ENCODE measurements at places on chromosomes 13 and 19. TPM values are rescaled to one million over a fixed set of nuclear protein-coding genes. Genes with fewer than 3 reads are reported as not detected.

CLIP3 gene
- total RNA-seq: 0.69 TPM

MBD3L2 gene
- not detected for total RNA-seq

CAPS gene
- 5.5 TPM for total RNA-seq

SLITRK6 gene
- not detected for total RNA-seq

GRCh38 chr13:79799059-79799867, 318.3 kb downstream of the NDFIP2 start:
- H3K36me3 ChIP-seq: no peaks in the 10 kb centered on the region
- H3K27ac ChIP-seq: no peak overlapping the region
- DNase-seq: no peak
- H3K27me3 ChIP-seq: no peaks in the 10 kb centered on the region

- peaks cover 42% of the 10 kb centered on the region for H3K4me1 ChIP-seq
- peak; percentile 84 for DNase-seq
- H3K4me3 ChIP-seq: 0 out of 2 replicates have a peak overlapping the region, but pooled peaks have one; percentile 3
- peak overlapping the region; percentile 82 for H3K27ac ChIP-seq
- H3K27me3 ChIP-seq: no peaks in the 10 kb centered on the region
These were observed 4.0 kb upstream of the FLT3LG start for GRCh38 chr19:49469828-49470614.

GRCh38 chr13:73390100-73390499, 331.3 kb downstream of the KLF5 start:
- no peaks in the 10 kb centered on the region for H3K4me1 ChIP-seq
- no peak overlapping the region for H3K27ac ChIP-seq
- no peaks in the 10 kb centered on the region for H3K27me3 ChIP-seq
- no peak overlapping the region for H3K4me3 ChIP-seq

DNA sequence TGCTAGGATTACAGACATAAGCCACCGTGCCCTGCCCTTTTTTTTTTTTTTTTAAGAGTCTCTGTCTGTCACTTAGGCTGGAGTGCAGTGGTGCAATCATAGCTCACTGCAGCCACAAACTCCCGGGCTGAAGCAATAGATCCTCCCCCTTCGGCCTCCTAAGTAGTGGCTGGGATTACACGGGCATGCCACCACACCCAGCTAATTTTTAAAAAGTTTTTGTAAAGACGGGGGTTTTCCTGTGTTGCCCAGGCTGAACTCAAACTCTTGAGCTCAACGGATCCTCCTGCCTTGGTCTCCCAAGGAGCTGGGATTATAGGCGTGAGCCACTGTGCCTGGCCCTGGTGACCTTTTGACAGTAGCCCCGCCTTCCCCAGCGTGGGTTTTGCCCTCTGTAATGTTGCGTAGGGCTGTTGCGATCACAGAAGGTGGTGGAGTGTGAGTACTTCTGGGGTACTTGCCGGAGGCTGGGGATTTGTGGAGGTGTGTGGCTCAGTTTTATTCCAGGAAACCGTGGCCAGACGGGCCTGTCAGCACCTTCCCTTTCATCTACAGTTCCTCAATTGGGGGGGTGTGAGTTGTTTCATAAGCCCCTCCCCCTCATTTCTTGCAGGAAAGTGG, 11.6 kb upstream of the RETN start:
- no peak for DNase-seq
- H3K4me1 ChIP-seq: peaks cover 19% of the 10 kb centered on the region
- no peak overlapping the region for H3K4me3 ChIP-seq
- H3K36me3 ChIP-seq: no peaks in the 10 kb centered on the region

DNA sequence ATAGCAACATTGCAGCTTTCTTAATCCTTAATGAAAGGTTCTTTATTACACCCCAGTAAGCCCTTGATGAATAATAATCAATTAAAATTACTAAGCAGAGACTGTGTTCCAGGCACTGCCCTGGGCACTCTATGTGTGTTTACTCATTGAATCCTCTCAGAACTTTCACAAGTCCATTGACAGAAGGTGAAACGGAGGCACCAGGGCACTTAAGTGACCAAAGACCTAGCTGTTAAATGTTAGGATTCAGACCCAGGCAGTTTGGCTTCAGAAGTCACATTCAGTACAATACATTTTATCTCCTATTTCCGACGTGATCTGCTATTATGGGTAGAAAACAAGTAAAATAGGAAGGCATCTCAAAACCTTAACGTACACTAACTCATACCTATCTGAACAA, 2.7 kb downstream of the GPR183 start:
- DNase-seq: no peak
- H3K27me3 ChIP-seq: no peaks in the 10 kb centered on the region
- H3K4me3 ChIP-seq: peak overlapping the region; percentile 98
- peak overlapping the region; percentile 93 for H3K27ac ChIP-seq

- no peaks in the 10 kb centered on the region for H3K27me3 ChIP-seq
- H3K27ac ChIP-seq: peak overlapping the region; percentile 93
- DNase-seq: no peak
- H3K4me3 ChIP-seq: peak overlapping the region; percentile 98
- H3K36me3 ChIP-seq: peaks cover 14% of the 10 kb centered on the region
These were observed 2.0 kb downstream of the GPR183 start for GRCh38 chr13:99305158-99305557.

GRCh38 chr19:17025991-17026658, 485 bp downstream of the CPAMD8 start:
- H3K4me1 ChIP-seq: no peaks in the 10 kb centered on the region
- peaks cover 9% of the 10 kb centered on the region for H3K27me3 ChIP-seq
- H3K36me3 ChIP-seq: no peaks in the 10 kb centered on the region
- no peak overlapping the region for H3K4me3 ChIP-seq

- H3K4me1 ChIP-seq: peaks cover 12% of the 10 kb centered on the region
- H3K4me3 ChIP-seq: no peak overlapping the region
- H3K27ac ChIP-seq: no peak overlapping the region
- H3K36me3 ChIP-seq: no peaks in the 10 kb centered on the region
- H3K27me3 ChIP-seq: peaks cover 1% of the 10 kb centered on the region
These were observed 1.7 kb downstream of the PCDH8 start for GRCh38 chr13:52846567-52847321.

DNA sequence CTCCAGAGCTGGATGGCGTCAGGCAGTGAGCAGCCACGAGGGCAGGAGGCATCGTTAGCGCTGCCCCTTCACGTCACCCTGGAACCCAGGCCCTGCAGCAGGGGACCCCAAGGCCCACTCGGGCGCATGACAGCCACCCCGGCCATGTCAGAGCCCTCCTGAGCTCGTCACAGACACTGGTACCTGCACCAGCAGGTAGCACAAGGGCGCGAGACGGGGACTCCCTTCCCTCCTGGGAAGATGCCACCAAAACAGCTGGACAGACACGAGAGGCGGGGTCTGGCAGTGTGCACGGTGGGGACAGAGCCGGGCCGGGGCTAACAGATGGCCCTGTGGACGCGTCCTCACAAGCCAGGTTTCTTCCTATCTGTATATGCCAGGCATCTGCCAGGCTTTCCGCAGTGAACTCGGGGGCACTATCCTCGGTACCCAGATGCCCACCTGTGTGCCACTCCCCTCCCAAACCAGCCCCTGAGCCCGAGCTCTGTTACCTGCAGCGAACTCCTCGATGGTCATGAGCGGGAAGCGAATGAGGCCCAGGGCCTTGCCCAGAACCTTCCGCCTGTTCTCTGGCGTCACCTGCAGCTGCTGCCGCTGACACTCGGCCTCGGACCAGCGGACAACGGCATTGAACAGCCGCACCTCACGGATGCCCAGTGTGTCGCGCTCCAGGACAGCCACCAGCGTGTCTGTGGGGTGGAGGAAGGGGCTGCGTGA, 25.8 kb downstream of the BTBD2 start:
- no peak for DNase-seq
- H3K27ac ChIP-seq: no peak overlapping the region
- H3K4me1 ChIP-seq: no peaks in the 10 kb centered on the region
- no peaks in the 10 kb centered on the region for H3K27me3 ChIP-seq
- no peak overlapping the region for H3K4me3 ChIP-seq

- no peak overlapping the region for H3K27ac ChIP-seq
- no peaks in the 10 kb centered on the region for H3K36me3 ChIP-seq
- peaks cover 7% of the 10 kb centered on the region for H3K4me1 ChIP-seq
- H3K27me3 ChIP-seq: no peaks in the 10 kb centered on the region
These were observed 140.6 kb upstream of the FRY start for GRCh38 chr13:31890946-31891345.

DNA sequence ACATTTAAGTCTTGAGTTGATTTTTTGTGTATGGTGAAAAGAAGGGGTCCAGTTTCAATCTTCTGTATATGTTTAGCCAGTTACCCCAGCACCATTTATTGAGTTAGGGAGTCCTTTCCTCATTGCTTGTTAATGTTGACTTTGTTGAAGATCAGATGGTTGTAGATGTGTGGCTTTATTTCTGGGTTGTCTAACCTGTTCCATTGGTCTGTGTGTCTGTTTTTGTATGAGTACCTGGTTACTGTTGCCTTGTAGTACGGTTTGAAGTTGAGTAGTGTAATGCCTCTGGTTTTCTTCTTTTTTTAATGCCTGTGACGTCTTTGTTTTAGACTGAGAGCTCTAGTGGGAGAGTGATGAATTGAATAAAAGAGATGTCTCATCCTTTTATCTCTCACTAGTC, 83.2 kb downstream of the NBEA start:
- no peak for DNase-seq
- no peaks in the 10 kb centered on the region for H3K27me3 ChIP-seq
- no peak overlapping the region for H3K4me3 ChIP-seq
- no peaks in the 10 kb centered on the region for H3K36me3 ChIP-seq
- H3K4me1 ChIP-seq: no peaks in the 10 kb centered on the region

DNA sequence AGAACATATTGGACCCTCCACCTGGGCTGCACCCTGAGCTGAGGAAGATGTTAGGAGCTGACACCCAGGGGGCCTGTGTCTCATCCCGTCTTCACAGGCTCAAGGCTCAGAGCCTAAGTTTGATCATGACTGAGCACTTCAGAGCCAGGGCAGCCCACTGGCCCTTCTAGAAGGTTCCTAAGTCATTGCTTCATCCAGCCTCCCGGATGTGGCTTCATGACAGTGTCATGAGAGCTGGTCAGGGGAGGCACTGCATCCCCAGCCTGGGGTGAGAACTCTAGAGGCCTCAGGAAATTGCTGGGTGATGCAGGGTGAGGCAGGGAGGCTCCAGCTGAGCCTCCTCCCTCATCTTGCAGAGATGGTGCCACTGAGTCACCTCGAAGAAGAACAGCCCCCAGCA, 24.9 kb upstream of the PIK3R2 start:
- no peak for DNase-seq
- no peaks in the 10 kb centered on the region for H3K4me1 ChIP-seq
- no peak overlapping the region for H3K27ac ChIP-seq
- peaks cover 23% of the 10 kb centered on the region for H3K36me3 ChIP-seq
- no peaks in the 10 kb centered on the region for H3K27me3 ChIP-seq

DNA sequence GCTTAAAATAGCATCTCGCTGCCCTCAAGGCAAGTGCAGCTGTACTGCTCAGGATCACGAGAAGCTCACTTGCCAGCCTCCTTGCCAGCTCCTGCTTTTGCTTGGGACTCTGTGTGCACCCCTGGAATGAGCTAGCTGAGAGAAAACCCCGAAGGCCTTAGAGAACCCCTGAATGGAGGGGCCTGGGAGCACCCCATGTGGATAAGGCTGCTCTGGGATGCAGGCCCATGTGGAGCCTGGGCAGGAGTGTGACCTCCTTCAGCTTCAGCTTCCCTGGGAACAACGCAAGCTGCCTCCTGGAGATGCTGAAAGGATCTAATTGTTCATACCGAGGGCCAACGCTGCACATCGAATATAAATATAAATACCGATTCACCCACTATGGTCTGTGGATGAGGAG, 109.2 kb downstream of the HSPH1 start:
- no peaks in the 10 kb centered on the region for H3K36me3 ChIP-seq
- no peak for DNase-seq
- no peak overlapping the region for H3K27ac ChIP-seq

- H3K4me3 ChIP-seq: no peak overlapping the region
- H3K27ac ChIP-seq: no peak overlapping the region
- DNase-seq: no peak
- H3K27me3 ChIP-seq: no peaks in the 10 kb centered on the region
- peaks cover 10% of the 10 kb centered on the region for H3K36me3 ChIP-seq
- peaks cover 19% of the 10 kb centered on the region for H3K4me1 ChIP-seq
These were observed 40.8 kb downstream of the BBC3 start for GRCh38 chr19:47190167-47190727.

DNA sequence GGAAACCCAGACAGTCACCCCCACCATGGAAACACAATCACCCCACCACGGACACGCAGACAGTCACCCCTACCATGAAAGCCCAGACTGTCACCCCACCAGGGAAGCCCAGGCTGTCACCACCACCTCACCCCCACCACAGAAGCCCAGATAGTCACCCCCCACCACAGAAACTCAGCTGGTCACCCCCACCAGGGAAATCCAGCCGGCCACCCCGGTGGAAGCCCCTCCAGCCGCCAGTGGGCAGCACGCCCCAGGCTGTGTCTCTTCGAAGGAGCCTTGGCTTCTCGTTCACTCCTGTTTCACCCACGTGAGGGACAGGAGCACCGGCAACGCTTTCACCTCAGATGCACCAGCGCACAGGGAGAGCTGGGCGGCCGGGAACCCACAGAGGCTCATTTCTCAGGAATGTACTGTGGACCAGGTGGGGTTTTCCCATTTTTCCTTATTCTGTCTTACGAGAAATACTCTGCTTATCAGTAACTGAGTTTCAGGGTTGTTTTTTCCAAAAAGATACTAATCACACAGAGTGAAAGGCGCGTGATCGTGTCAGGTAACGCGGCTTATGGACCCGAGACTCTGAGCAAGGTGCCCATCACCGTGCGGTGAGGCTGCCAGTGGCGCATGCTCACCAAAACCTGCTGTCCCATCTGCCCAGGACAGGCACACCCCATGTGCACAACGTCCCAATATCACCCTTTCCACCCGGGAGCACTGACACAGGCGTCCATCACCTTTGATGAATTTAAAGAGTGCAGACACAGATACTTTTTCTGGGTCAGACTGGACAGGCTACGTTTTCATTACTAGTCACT, 28.0 kb downstream of the CARS2 start:
- no peak overlapping the region for H3K4me3 ChIP-seq
- H3K27me3 ChIP-seq: no peaks in the 10 kb centered on the region
- H3K4me1 ChIP-seq: peaks cover 16% of the 10 kb centered on the region
- H3K27ac ChIP-seq: no peak overlapping the region
- no peak for DNase-seq

- no peak overlapping the region for H3K27ac ChIP-seq
- H3K27me3 ChIP-seq: no peaks in the 10 kb centered on the region
- H3K36me3 ChIP-seq: no peaks in the 10 kb centered on the region
- DNase-seq: no peak
- H3K4me1 ChIP-seq: no peaks in the 10 kb centered on the region
- no peak overlapping the region for H3K4me3 ChIP-seq
These were observed 548.2 kb downstream of the GPC5 start for GRCh38 chr13:91946498-91947070.

- no peak for DNase-seq
- no peaks in the 10 kb centered on the region for H3K4me1 ChIP-seq
- H3K36me3 ChIP-seq: peaks cover 5% of the 10 kb centered on the region
- no peak overlapping the region for H3K27ac ChIP-seq
These were observed 93.8 kb upstream of the RAP2A start for GRCh38 chr13:97339988-97340749.

DNA sequence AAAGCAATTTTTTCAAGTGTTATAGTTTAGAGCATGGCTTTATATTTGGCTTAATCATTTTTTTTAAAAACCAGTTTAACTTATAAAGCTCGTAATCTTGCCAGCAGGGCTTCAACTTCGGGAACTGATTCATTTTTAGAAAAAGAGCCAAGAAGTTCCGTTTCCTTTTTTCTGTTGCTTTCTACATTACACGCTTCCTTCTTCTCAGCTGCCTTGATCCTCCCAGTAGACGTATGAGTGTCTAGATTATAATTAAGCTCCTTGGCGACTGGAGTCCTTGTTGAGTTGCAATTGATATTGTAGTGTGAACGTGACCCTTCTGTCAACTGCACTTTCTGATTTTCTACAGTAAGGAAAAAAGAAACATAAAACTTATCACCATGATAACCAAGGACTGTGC, 497.2 kb downstream of the DIAPH3 start:
- H3K4me3 ChIP-seq: no peak overlapping the region
- H3K27ac ChIP-seq: no peak overlapping the region
- peaks cover 3% of the 10 kb centered on the region for H3K4me1 ChIP-seq
- no peaks in the 10 kb centered on the region for H3K36me3 ChIP-seq

Data from GM12878 (cell line).